ENCODE measurements at places on chromosomes 3 and 15. TPM values are rescaled to one million over a fixed set of nuclear protein-coding genes. Genes with fewer than 3 reads are reported as not detected.

The TMEM207 gene
- polyA plus RNA-seq = not detected

The CLDN16 gene
- not detected for polyA plus RNA-seq

The MDFIC2 gene
- not detected for polyA plus RNA-seq

The RNF168 gene
- polyA plus RNA-seq = 9.0 TPM

The PSTPIP1 gene
- 34.1 TPM for polyA plus RNA-seq

The TEX55 gene
- polyA plus RNA-seq = not detected

The FSIP1 gene
- 0.27 TPM for polyA plus RNA-seq

The KBTBD13 gene
- not detected for polyA plus RNA-seq

The FSD2 gene
- polyA plus RNA-seq = not detected

The CFAP91 gene
- not detected for polyA plus RNA-seq

The FBXO40 gene
- polyA plus RNA-seq = not detected

The TFRC gene
- polyA plus RNA-seq = 15.0 TPM

The CA12 gene
- not detected for polyA plus RNA-seq

The C2CD4B gene
- polyA plus RNA-seq = not detected

The B3GALNT1 gene
- 1.0 TPM for polyA plus RNA-seq

The AP4E1 gene
- polyA plus RNA-seq = 4.7 TPM

The CORO2B gene
- 11.3 TPM for polyA plus RNA-seq

Measured in naive B cell (primary cell).